Activated T-cell treated with anti-CD3 and anti-CD28 coated beads for 24 hours (primary cell): ENCODE measurements at places on chromosomes 1 and 21.

DNA sequence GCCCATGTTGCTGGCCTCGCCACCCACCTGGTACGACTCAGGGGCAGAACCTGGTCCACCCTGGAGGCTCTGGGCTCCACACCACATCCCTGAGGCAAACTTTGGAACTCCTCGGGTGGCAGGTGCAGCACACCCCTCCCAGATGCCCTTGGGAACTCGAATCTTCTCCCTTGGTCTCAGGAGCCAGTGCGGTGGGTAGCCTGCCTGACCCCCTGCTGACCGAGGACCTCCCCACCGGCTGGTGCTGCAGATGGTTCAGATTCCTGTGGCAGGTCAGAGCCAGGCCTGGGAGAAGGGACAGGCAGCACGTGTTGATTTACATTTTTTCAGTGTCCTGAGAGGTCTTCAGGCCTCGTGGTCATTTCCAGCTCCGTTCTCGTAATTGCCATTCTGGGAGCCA is 6.3 kb upstream of the CFAP410 start:
- no peak for DNase-seq

DNA sequence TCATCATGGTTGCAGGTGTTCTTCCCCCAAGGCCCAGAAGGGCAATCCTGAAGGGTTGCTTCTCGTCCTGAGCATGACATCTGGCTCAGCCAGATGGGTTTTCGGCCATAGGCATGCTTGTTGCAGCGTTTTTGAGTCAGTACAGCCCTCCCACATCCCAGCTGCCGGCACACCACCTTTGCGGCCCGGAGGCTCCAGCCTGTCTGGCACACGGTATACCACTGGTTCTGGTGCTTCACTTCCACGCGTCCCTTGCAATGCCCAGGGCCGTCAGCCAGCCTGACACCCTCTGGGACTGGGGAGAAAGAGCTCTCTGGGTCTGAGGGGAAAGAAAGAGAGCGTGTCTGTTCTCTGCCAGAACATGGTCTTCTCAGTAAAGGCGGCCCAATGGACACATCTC is 7.2 kb downstream of the CD5L start:
- no peak for DNase-seq

- DNase-seq, result no peak
Measured at GRCh38 chr1:82517586-82517985, 716.9 kb downstream of the ADGRL2 start.

DNA sequence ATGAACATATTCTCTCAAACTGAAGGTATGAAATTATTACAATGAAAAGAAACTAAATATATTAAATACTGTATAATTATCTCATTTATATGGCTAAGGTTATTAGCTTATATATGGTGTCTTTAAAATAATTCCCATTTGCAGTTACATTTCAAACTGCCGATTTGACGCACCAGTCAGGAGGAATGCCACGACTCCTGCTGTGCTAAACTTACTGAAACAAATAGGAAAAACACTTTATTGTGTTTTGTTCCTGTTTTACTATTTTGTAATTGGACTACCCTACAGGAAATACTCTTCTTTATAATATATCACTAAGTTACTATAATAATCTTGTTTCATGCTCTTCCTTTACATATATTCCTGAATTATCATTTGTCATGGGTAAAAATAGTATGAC is 117.8 kb downstream of the DPYD start:
- no peak for DNase-seq

DNA sequence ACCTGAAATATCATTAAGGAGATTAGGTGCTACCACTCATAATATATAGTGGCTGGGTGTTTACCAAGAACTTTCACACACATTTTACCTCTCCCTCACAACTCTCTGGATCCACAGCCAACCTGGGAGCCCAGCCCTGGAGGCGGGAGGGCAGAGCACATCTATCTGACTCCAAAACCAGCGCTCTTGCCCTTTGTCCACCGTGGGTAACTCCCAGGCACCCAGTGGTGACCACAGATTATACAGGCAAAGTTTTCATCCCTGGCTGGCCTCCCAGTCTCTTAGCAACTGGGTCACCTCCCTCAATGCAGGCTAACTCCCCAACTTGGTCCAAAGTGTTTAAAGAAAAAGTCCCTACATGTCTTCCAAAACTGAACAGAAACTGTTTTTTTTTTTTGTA is 2.4 kb downstream of the PAQR7 start:
- DNase-seq, result no peak

DNA sequence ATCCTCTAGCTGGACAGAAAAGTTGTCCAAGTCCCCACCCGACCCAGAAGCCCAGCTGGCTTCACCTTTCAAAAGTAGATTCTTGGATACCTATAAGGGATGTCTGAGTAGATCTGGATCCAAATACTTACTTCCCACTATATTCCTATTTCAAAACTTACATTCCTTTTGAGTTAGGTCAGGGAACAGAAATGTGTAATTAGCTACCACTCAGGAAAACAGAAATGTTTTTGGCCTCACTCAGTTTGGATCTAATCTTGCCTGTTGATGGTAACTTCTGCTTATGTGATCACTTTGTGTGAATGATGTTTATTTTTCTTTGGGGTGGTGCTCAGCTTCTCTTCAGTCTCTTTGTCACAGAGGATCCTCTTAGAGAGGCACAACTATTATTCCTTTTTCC is 814.4 kb upstream of the RGS18 start:
- no peak for DNase-seq

DNA sequence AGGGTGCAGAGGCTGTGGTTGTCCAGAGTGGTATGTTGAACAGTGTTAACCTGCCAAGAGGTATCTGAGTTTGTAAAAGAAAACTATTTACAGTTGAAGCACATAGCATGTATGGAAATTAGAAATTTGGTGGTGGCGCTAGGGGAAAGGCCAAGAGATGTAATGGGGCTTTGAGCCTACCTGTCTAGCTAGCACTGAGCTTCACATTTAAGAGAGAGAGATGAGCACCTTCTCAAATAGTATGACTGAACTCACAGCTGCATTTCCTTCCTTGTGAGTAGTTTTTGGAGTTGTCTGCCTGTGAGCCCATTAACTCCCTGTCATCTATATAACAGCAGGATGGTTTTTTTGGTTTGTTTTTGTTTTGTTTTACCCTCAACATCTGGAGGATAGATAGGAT is 4.0 kb downstream of the CLIC4 start:
- DNase-seq, result no peak

DNA sequence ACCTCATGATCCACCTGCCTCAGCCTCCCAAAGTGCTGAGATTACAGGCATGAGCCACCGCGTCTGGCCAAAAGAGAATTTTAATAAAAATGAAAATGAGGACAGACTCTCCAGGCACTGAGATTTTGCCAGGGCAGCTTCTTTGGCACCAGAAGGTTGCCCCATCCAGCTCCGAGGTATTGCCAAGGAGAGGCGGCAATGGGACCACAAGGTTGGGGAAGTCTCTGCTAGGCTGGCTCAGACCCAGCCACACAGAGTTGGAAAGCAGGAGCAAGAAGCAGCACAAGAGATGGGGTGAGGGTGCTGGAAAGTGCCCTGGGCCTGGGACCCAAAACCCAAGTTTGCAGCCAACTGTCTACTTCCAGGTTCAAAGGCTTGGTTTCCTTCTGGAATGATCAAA is 200.9 kb downstream of the HHIPL2 start:
- no peak for DNase-seq

GRCh38 chr1:74474585-74474984 is 37.8 kb downstream of the LRRC53 start:
- no peak for DNase-seq

GRCh38 chr1:241077386-241078147 is 279.4 kb downstream of the RGS7 start:
- no peak for DNase-seq

GRCh38 chr1:219771080-219771479 is 157.3 kb downstream of the SLC30A10 start:
- no peak for DNase-seq

GRCh38 chr21:34289856-34290255 is 74.0 kb upstream of the KCNE2 start:
- DNase-seq, result no peak

- peak; percentile 7 for DNase-seq
Measured at GRCh38 chr1:240611619-240612480, at the start of gene GREM2. GREM2 (minus strand) TSS chr1:240612155; CDS start chr1:240493475, 118,680 bp downstream.

DNA sequence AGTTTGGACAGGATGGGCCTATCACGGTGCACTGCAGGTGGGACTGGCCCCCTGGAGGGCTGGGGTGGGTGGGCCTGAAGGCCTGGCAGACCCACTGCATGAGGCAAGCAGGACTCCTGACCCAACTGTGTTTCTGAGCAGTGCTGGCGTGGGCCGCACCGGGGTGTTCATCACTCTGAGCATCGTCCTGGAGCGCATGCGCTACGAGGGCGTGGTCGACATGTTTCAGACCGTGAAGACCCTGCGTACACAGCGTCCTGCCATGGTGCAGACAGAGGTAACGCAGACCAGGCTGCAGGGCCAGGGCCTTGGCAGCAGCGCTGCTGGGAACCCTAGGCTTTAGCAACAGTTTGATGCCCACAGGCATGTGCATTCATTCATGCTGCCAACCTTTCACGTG is 29.0 kb upstream of the KDM4A start:
- no peak for DNase-seq

GRCh38 chr21:33031152-33031911 is 5.6 kb downstream of the OLIG2 start:
- DNase-seq, result no peak

DNA sequence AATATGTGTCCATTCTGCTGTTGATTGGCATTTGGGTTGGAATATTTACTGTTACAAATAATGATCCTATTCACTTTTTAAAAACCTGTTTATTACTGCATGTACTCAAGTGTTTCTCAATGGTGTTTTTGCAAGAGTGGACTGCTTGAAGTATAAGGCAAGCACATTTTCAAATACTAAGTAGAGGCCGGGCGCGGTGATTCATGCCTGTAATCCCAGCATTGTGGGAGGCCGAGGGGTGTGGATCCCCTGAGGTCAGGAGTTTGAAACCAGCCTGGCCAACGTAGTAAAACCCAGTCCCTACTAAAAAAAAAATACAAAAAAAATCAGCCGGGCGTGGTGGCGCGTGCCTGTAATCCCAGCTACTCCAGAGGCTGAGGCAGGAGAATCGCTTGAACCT is 276.9 kb upstream of the ADGRL4 start:
- DNase-seq, result no peak

DNA sequence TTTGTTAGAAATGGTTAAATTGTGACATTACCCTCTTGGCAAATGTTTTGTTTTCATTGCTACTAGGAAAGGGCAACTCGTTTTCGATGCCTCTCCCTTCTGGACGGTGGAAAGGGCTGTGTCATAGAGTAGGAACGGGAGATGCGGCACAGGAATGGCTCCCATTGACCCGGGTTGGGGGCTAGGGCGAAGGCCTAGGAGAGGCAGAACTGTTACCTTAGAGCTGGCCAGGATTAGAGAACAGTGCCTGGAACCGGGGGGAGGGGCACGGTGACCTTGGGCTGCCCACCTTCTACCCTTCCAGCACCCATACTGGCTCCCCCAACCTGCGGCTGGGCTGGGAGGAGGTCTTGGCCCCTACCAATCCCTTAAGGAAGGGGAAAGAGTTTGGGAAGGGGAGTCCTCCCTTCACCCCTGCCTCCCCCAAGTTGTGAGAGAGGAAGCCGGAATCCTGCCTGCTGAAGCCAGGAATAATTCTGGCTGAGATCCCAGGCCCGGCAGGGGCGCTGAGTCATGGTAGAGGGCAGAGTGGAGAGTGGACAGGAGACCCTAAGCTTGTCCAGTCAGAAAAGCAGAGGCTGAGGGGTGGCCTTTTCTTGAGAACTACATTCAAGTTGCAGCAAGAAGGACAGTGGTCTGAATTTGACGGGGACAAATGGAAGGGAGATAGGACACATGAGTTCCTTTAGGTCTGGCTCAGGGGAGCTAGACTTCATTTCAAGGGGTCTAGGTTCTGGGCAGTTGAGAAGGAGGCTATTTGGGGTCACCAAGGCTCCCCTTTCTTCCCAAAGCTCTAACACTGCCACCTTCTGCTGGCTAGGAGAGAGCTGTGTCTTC is 8.2 kb downstream of the LMNA start:
- DNase-seq, result no peak

DNA sequence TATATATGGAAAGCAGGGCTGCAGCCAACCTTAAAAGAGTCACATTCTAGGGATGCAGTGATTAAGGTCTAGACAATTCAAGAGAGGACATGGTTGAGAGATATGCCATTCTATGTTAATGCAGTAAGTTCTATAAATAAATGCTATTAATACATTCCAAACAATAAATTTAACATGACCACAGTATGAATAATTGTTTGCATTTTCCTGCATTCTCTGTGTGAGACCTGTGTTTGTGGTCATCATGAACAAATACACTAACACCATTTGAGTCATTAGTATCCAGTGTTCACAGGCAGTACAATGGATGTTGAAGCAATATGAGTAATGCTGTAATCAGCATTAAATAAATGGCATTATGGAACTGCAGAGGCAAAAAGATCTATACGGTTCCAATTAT is 5.5 kb upstream of the ZRANB2 start:
- no peak for DNase-seq

DNA sequence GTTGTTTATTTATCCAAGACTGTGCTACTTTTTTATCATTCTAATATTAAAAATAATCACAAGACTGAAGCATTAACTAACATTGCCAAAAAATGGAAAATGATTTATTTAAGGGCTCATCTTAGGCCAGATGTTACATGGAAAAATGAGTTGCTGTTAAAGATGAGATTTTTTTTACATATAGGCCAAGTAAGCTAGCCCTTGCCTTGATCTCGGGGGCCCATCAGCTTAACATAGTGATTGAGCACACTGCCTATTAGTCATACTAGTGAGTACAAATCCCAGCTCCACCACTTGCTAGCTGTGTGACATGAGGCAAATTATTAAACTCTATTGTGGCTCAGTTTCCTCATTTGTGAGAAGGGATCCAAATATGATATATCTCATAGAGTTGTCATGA is 275.9 kb upstream of the SNX7 start:
- no peak for DNase-seq

- no peak for DNase-seq
Measured at GRCh38 chr21:29130270-29130969, at the start of gene MAP3K7CL. MAP3K7CL (plus strand) TSS chr21:29130644; CDS start chr21:29133345, 2,701 bp downstream.

- no peak for DNase-seq
Measured at GRCh38 chr1:227002531-227003049, 62.5 kb downstream of the COQ8A start.

DNA sequence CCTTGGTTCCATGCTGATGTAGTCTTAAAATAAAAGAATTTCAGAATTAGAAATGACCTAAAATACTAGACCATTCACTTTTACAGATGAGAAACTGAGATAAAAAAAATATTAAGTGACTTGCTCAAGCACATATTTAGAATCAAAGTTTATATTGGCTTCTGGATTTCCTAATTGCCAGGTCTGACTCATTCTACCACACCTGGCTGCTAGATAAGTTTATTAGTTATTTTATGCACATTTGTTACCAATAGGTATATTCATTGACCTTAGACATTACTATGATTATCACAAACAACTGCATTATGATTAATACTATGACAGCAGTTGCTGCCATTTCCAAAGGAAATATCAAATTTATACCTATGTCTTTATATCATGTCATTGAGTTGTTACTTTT is 497.5 kb downstream of the RWDD3 start:
- no peak for DNase-seq

DNA sequence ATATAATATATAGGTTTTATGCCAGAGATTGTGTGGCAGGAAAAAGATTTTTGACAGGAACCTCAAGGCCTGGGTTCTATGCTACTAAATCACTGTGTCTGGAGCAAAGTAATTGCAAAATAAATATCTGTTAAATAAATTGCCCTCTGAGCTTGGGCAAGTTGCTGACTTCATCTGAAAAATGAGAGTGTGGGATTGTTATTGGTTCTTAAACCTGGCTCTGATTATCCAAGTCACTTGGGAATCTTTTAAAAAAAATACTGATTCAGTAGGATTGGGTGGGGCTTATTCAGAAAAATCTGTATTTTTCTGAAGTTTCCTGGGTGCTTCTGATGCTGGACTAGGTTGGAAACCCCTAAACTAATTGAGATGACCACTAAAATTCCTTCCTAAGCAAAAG is 174.1 kb upstream of the SGIP1 start:
- DNase-seq, result no peak

GRCh38 chr1:96104906-96105305 is 616.7 kb upstream of the PTBP2 start:
- no peak for DNase-seq
